ENCODE measurements at places on chromosomes 4 and X.

- ATAC-seq = no peak
Measured at GRCh38 chr4:132955146-132955545, 193.9 kb upstream of the PCDH10 start.

GRCh38 chrX:111170017-111170416, 74.0 kb downstream of the PAK3 start:
- ATAC-seq = peak; percentile 82

DNA sequence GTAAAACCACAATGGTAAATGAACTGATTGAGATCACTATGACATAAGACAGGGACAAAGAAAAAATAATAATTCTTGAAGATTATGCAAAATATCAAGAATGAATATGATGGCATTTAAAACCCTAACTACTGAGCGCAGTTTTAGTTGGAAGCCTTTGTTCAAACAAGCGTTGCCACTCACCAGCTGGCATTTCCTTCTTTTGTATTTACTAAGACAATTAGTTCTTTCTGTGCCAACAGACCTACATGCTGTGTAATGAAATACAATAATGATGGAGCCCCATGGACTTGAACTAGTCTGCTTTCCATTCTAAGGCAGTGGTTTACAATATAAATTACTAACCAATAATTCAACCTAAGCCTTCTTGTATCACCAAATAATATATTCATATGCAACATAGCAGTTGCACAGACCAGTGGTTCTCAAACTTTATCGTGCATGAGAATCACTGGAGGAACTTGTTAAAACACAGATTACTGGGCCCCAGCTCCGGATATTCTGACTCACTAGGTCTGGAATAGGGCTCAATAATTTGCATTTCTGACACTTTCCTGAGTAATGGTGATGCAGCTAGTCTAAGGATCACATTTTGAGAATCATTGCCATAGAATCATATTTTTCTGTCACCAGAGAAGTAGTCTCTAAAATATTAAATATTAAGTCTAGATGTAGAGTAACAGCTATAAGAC, 196.4 kb upstream of the MAGEB18 start:
- ATAC-seq = no peak

DNA sequence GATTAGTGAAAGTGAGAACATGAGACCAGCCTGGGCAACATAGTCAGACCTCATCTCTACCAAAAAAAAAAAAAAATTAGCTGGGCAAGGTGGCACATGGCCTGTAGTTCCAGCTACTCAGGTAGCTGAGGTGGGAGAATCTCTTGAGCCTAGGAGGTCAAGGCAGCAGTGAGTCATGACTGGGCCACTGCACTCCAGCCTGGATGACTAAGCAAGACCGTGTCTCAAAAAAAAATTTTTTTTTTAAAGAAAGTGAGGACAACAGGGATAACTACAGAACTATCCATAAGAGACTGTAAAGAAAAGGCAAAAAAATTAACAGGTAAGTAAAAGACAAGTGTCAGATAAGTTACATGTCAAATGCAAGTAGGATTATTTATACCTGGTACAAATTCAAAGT, 13.5 kb upstream of the SPP1 start:
- no peak for ATAC-seq

DNA sequence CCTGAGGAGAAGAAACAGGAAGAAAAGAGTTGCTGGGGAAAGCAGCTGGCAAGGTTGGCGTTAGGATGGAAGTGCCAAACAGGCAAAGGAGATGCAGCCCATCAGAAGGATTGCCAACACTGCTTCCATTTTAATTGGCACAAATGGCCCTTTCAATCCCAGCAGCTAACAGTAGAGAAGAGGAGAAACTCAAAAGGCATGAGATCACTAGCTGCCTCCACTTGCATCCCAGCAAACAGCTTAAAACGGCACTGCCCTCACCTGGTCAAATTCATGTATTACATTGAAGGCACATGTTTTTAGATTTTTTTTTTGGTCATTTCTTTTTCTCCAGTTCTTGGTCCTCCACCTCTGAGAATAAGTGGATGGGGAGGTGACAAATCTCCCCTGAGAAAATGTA, 14.9 kb upstream of the LOC101059915 start:
- peak; percentile 58 for ATAC-seq

Data from activated T-helper 17 cell treated with anti-CD3 and anti-CD28 coated beads, Interleukin-2, amount 50 U/mL, for 72 hours (primary cell).